ENCODE measurements at places on chromosomes 13 and 19.

- peak; percentile 61 for DNase-seq
Measured at GRCh38 chr13:34942732-34943435, 814 bp downstream of the NBEA start.

DNA sequence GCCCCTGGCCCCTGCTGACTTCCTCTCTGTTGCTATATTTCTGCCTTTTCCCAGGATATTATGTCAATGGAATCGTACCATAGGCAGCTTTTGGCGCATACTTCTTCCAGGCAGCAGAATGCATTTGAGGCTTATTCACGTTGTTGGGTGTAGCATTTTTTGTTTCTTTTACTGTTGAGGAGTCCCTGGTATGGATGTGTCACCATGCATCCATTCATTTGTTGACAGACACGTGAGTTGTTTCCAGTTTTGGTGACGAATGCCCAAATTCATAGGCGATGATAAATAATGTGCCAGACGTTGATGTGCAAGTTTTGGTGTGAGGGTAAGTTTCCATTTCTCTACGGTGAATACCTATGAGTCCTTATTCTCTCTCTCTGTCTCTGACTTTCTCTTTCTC lies 5.0 kb downstream of the NFILZ start:
- no peak for DNase-seq

DNA sequence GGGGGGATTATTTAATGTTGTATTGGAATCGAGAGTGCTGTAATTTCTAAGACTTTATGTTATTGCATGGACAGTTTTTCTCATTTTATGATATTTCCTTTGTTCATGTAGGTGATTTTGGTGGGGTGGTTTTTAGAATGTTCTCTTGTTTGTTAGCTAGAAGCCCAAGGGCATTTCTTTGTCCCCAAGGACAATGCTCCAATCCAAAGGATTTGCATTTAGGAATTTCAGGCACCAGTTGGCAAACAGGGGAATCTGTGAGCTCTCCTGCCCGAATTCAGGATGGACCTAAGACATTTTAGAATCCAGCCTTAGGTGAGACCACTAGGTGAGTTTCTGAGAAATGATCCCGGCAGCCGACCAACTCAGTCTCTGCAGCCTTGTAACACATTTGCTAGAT lies 324.9 kb downstream of the KCNRG start:
- DNase-seq: no peak

DNA sequence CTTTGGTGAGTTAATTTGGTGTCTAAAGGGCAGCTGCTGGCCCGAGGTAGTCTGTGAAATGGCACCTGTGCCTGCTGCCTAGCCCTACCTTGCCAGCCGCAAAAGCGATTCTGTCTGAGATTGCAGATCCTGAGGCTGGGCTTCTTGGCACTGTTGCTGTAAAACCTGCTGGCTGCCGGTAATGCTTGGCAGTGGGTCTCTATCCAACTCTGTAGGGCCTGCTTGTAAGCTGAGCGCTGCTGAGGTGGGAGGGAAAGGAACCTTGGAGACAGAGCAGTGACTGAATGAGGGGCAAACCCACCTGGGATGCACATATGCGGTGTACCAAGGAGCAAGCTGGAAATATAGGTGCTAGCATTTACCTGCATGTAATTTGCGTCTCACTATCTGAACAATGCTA lies 11.7 kb downstream of the LCP1 start:
- no peak for DNase-seq

- no peak for DNase-seq
Measured at GRCh38 chr19:2387367-2388288, 27.6 kb downstream of the TMPRSS9 start.

DNA sequence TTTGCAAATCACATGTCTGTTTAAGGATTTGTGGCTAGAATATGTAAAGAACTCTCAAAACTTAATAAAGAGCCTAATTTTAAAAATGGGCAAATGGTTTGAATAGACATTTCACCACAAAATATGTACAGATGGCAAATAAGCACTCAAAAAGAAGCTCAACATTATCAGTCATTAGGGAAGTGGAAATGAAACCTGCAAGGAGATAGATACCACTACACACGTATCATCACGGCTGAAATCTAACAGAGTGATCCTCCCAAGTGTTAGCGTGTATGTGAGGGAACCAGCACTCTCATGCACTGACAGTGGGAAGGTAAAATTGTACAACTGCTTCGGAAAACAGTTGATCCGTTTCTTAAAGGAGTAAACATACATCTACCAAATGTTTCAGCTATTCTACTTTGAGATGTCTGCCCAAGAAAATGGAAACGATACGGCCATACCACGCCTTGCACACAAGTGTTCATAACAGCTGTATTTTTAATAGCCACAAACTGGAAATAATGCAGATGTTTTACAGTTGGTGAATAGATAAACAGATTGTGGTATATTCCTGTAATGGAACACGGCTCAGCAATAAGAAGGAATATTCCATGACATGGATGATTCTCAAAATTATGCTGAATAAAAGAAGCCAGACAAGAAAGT lies 14.5 kb downstream of the ARHGEF7 start:
- DNase-seq: no peak

DNA sequence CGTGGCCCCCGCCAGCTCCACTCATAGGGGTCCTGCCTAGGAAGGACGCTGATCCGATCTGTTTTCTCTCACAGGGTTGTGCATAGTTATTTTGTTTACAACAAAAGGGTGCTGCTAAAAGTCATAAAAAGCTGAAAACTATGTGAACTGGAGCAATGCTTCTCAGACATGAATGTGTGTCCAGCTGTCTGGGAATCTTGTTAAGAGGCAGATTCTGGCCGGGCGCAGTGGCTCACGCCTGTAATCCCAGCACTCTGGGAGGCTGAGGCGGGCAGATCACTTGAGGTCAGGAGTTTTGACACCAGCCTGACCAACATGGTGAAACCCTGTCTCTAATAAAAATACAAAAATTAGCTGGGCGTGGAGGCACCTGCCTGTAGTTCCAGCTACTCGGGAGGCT lies 8.6 kb downstream of the LRRC4B start:
- DNase-seq: no peak

- DNase-seq: no peak
Measured at GRCh38 chr13:95138876-95139585, 162.2 kb downstream of the ABCC4 start.

GRCh38 chr19:39355253-39355652 lies 13.0 kb downstream of the SAMD4B start:
- no peak for DNase-seq

DNA sequence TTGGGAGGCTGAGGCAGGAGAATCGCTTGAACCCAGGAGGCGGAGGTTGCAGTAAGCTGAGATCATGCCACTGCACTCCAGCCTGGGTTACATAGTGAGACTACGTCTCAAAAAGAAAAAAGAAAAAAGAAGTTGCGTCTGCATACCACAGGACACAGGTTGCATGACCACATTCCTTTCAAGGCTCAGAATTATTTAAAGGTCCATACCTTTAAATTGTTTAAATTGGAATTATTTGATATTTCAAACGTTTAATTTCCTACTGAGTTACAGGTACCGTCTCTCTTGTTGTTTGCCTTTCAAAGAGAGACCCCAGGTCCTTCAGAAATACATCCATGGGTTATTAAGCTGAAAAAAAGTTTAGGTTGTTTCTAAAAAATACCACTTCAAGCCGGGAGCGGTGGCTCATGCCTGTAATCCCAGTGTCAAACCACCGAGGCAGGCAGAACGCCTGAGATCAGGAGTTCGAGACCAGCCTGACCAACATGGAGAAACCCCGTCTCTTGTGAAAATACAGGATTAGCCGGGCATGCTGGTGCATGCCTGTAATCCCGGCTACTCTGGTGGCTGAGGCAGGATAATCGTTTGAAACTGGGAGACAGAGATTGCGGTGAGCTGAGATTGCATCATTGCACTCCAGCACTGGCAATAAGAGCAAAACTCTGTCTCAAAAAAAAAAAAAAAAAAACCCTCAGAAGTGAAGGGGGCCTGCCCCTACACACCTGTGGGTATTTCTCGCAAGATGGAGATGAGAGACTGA lies 18.6 kb downstream of the ZNF816 start:
- no peak for DNase-seq

DNA sequence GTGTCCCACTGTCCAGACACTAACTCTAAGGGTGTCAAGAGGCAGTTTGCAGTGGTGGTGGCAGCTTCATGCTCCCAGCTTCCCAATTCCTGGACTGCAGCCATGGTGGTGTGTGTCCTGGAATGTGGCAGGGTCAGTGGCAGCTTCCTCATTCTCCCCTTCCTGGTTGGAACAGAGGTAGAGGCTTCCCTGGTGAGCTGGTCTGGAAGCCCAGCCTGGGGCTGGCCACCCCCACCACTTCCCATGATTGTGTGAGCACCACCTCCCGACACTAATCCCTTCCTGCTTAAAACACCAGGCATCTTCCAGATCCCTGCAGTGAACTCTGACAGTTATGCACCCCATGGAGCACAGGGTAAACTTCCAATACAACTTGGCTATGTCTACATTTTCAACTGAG lies 134.9 kb downstream of the RAP2A start:
- no peak for DNase-seq

GRCh38 chr13:52652980-52653303 lies 306 bp downstream of the SUGT1 start:
- DNase-seq: no peak

DNA sequence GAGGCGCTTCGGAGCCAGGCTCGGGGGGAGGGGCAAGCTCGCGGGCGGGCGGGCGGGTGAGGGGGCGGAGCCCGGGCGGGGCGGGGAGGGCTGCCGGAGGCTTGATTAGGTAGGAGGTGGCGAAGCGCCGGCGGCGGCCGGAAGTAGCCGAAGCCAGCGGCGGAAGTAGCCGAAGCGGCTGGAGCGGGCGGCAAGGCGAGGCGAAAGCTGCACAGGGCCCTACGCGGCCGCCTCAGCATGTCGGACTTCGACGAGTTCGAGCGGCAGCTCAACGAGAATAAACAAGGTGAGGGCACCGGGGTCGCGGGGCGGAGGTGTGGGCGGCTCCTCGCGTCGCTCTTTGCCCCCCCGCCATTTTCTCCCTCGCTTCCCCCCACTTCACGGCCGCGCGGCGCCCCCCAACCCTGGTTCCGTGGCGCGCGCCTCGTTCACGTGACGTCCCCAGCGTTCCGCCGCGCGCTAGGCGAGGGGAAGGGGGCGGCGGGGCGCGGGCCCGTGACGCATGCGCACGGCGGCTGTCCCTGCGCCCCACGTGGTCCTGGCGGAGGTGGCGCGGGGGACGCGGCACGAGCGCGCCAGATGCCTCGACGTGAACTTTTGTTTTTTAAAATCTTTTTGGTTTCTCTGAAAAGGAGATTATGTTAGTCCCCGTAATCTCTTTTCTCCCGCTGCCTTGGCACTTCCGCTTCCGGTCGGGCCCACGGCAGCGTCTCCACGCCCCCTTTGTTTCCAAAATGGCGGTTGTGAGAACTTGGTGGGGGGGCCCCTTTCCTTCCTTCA lies at the start of gene U2AF2:
Gene U2AF2, plus strand, starts transcription at position 168 of the 780 bp plus-strand sequence. Its CDS starts 70 bp downstream, at position 238.
- peak; percentile 95 for DNase-seq

DNA sequence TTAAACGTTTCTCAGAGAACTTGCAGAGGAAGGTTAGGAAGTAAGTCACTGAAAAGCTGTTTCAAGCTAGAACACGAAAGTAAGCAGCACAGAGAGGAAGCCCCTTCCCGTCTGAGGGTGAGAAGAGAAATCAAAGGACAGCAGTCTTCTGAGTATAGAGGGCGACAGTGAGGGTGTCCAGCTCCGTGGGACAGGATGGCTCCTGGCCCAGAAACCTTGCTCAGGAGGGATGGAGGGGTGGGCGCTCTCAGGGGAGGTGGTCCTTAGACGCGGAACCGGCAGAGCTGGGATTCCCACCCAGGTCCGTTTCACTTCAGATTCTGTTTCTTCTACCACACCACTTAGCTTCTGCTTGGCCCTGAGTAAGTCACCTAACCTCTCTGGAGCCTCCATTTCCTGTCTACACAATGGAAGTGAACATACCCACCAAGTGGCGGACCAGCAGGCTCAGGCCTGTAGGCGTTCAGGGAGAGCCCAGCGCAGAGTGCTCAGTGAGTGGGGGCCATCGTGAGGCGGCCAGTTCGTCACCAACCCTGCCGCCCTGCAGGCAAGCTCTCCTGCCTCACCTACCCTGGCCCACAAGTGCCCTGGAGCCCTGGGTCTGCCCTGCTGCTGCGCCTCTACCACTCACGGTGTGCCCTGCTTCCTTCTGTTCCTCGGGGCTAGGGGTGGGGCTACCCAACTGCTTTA lies 5.5 kb upstream of the RSPH6A start:
- no peak for DNase-seq

- no peak for DNase-seq
Measured at GRCh38 chr13:39485314-39485700, 117.7 kb downstream of the LHFPL6 start.

- DNase-seq: no peak
Measured at GRCh38 chr13:27016875-27017274, 154.7 kb downstream of the USP12 start.

DNA sequence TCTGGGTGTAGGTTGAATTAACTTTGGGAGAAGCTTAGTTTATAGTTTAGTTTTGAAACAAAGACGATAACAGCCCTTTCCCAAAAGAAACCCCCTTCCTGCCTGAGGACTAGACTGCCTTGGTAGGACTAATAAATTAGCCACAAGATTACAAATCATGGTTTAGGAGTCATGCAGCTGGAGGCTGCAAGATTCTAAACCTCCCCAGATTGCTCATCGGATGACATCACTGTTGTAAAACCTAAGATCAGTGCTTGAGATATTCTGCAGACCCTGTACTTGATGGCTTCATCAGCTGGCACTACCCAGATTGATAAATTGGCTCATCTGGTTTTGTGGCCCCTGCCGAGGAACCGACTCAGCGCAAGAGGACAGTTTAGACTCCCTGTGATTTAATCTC lies 35.9 kb upstream of the MPHOSPH8 start:
- no peak for DNase-seq

DNA sequence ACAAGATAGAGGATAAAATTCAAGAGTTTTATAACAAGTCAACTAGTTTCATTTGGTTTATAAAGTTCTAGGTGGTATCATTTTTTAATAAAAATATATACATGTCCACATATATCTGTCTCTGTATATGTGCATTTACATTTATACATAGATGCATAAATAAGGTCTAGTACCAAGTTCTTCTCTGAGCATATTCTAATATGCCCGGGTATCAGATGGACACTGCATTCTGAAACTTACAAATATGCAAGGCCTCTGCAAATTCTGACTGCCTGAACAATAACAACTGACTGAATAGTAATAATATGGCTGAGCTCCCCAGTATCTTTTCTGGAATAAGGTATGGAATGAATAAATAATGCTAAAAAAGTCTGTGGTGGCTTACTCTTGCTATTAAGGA lies 304.8 kb downstream of the KLF12 start:
- DNase-seq: no peak

DNA sequence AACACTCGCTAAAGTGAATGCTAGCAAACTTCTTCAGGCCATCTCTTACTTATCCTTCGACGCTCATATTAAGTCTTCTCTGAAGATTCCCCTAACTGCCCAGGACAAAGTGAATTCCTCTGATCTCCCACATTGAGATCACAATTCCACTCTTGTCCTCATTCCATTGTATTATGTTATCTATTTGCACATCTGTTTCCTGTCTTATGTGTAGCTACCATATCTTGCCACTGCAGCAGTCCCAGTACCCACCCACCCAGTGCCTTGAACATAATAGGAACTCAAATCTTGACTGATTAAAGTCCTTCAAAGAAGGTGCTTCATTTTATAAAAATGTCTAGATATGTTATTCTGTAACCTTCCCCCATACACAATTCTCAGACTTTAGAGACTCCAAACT lies 702.3 kb downstream of the DIAPH3 start:
- DNase-seq: no peak

Data from NCI-H1092 treated with DMSO at 0.1 percent for 48 hours (cell line).